H9 (cell line): ENCODE measurements at places on chromosomes 6 and 20. TPM values are rescaled to one million over a fixed set of nuclear protein-coding genes. Genes with fewer than 3 reads are reported as not detected.

DNA sequence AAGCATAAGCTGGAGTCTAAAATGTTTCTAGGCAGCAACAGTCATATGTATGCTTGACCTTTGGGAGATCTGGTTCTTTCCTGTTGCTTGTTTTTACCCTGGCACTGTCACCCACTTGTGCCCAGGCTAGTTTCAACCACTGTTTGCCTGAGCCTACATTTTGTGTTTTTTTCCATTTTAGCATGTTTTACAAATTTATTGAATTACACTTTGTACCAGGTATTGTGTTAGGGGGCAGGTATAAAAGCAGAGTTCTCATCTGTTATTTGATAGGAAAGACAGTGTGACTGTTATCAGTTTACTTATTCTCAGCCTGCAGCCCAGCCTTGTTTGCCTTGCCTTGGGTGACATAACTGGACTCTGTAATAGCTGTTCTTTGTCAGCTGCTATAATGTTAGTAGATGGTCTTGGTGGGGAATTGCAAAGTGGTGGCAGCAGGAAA lies 147.0 kb downstream of the CDKAL1 start:
- no peak for DNase-seq

GRCh38 chr20:40241596-40242343 lies 447.3 kb downstream of the MAFB start:
- no peak for DNase-seq

- DNase-seq: no peak
These were observed 517.4 kb upstream of the JARID2 start for GRCh38 chr6:14728396-14729024.

GRCh38 chr6:18477301-18477941 lies 90.3 kb downstream of the RNF144B start:
- DNase-seq: no peak

- no peak for DNase-seq
These were observed 55.3 kb upstream of the CEP85L start for GRCh38 chr6:118706702-118707101.

DNA sequence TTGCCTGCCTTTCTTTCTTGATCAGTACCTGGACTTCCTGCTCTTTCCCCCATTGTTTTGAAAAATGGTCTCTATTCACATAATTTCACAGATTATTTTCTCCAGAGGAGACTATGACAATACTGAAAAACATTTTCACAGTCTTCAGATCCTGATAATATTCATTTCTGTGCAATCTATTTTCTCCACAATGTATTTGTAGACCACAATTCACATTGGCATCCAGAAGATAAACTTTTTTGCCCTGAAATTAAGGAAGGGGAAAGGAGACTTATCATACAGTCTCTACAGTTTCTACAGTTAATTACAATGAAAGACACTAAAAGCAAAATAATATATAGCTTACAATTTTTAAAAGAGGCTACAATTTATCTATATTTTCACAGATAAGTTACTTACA lies 18.4 kb downstream of the LCA5 start:
- DNase-seq: no peak

DNA sequence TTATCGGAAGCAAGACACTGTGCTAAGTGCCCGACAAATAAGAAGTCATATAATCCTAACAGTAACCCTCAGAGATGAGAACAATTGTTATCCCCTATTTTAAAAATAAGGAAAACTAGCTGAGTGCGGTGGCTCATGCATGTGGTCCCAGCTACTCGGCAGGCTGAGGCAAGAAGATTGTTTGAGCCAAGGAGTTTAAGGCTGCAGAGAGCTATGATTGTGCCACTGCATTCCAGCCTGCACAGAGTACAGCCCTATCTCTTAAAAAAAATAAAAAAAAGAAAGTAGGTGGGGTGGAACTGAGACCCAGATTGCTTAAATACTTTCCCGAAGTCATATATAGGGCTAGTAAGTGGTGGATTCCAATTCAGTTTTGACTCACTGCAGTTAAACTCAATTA lies 84.7 kb downstream of the UST start:
- no peak for DNase-seq

The SLC24A3 gene
- total RNA-seq: 0.83 and 1.1 TPM in 2 replicates
